ENCODE measurements at places on chromosomes 6 and 20. TPM values are rescaled to one million over a fixed set of nuclear protein-coding genes. Genes with fewer than 3 reads are reported as not detected.

Gene TRIM31
- not detected for total RNA-seq

Gene ZSCAN23
- 4.5 TPM for total RNA-seq

Gene PRR18
- not detected for total RNA-seq

GRCh38 chr6:131924881-131925474 lies 26.2 kb downstream of the CCN2 start:
- no peak for DNase-seq

DNA sequence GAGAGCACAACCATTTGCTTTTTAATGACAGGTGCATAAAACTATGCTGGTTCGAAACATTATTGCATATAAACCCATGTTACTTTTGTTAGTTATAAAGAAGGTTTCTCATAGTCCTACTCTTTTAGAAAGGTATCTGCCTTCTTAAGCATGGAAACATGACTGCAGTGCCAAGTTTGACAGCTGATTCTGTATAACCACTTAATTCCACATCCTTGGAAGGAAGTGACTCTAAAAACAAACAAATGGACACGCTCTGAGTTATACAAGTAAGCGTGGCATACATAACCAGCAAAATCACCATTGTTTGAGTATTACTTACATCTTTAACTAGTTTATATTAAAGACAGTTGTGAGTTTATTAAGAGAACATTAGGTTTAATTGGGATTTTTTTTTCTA lies 125.0 kb upstream of the HDGFL1 start:
- DNase-seq, result no peak

DNA sequence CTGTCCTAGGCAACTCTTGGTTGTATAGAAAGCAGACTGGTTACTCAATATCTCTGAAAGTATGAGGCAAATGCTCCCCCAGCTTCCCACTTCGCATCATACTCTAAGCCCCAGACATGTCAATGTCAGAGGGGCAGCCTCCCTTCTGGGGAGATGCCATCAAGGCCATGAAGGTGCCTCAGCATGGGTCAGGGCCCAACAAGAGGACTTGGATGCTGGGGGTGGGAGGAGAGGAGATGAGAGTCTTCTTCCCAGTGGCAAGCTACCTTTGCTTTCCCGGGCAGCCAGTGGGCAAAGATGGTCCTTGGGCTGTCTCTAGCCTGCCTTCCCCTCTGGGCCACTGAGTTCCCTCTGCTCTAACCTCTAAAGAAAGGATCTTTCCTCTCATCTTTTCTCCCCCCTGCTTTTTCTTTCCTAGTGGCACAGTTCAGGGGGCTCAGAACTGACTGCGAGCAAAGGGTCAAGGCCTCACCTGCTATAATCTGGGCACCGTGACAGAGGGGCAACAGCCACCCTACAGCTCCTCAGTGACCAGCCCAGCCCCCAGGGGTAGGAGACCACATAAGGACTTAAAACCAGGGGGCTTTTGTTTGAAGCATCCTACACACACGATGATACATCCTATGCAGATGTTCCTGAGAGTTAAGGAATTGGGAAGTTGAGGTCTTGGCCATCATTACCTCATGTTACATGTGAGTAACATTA lies 26.2 kb downstream of the MOCS1 start:
- peak; percentile 4 for DNase-seq

DNA sequence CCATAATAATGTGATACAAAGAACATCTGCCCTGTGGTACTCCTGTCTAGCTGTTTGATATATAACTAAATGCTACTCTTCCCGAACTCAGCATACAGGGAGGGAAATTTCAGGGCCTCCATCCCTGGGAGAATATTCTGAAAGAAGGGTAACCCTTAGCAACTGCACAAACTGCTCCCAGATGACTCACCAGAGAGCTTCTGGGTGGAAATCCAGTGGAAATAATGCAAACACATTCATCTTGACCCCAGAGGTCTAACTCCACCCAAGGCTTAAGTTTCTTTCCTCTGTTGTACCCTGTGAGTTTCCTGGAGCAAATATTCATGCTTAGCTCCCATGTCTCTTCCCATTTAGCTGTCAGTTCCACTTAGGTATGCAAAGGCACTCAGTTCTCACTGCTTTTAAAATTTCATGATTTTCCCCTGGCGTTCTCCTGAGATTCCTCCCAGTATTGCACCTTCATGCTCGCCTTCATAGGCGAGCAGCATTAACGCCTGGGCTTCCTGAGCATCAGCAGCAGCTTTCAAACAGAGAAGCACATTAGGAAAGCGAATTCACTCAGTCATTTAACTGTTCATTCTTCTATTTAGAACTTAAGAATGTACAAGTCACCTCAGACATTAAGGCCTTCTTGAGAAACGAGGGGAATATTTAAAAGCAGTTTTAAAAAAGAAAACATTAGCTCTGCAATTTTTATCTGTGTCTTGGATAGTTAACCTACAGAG lies 43.8 kb upstream of the LAMA4 start:
- DNase-seq, result no peak

Gene SIRPB1
- 1.8 TPM for total RNA-seq

Measured in aorta (tissue), 5 donors.